ENCODE measurements at places on chromosomes 4 and X.

- no peak for DNase-seq
These were observed 46.6 kb downstream of the TSPAN7 start for GRCh38 chrX:38607976-38608375.

GRCh38 chr4:76576824-76577223 lies 141.8 kb downstream of the SHROOM3 start:
- no peak for DNase-seq

DNA sequence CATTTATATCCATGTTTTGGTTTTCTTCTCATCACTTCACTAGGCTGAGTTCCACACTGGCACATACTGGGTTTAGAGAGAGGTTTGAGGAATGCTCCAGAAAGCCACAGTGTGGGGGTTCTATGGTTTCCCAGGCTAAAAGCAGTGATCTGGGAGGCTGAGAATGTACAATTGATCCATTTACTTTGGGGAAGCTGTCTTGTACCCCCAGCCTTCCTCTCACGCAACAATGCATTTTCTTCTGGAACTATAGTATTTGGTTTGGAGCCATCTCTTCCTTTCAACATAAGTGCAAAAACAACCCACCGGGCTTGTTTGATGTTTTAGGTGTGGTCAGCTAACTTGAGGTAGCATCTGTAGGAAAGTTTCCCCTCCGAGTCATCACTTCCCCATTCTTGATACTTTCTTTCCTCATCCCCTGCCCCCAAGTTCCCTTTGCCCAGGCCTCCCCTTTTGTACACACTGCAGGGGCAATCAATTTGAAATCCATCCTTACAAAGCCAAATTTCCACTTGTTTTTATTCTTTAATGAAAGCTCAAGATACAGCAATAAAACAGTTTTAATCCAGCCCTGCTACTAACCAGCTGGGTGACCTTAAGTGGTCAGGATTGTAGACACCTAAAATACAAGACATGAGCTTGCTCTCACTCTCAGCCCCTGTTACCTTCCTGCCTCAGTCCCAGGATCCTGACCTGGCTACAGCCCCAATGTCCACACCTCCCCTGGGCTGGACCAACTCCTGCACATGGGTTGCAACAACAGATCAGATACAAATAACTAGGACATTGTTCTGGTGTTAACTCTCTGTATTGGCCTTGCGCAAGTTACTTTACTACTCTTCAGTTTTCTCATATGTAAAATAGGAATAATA lies 109.2 kb downstream of the FHDC1 start:
- DNase-seq, result no peak

- no peak for DNase-seq
These were observed 67.1 kb downstream of the DTHD1 start for GRCh38 chr4:36348403-36348938.

- no peak for DNase-seq
These were observed 175.8 kb downstream of the CCNG2 start for GRCh38 chr4:77332696-77333270.

DNA sequence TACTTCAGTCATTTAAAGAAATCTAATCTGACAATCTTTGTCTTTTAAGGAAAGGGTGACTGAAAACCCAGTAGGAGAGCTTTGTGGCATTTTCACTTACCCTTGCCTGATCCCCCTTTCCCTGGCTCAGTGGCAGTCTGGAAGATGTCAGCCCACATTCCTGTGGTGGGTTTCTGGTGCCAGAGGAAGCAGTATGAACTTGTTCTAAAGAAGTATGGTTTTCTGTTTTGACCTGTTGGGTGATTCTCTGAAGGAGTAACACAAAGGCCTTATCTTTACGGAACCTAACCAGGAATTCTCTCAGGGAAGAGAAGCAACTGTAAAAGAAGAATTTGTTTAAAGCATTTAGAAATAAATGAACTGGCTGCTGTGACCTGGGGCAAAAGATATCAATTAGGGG lies 41.9 kb downstream of the BMP15 start:
- no peak for DNase-seq

DNA sequence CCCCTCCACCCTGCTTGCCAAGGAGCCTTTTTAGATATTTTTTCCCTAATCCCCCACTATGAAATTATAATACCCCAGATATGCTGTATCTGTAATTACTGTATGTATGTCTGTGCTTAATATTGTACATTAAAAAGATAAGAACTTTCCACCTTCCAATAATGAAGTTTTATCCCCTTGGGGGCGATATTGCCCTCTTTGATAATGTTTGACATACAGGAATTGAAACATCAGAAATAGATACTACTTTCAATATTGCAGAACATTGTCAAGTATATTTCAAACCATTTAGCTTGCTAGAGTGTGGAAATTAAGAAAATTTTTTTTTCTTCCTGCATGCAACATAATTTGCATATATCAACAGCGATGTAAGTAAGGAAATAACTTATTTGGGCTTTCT lies 58.9 kb downstream of the NAF1 start:
- no peak for DNase-seq

Data from pons (tissue), 1 donor.